ENCODE measurements at places on chromosomes 12 and 14.

- no peak for DNase-seq
These were observed 125.7 kb downstream of the SCARB1 start for GRCh38 chr12:124737772-124738635.

DNA sequence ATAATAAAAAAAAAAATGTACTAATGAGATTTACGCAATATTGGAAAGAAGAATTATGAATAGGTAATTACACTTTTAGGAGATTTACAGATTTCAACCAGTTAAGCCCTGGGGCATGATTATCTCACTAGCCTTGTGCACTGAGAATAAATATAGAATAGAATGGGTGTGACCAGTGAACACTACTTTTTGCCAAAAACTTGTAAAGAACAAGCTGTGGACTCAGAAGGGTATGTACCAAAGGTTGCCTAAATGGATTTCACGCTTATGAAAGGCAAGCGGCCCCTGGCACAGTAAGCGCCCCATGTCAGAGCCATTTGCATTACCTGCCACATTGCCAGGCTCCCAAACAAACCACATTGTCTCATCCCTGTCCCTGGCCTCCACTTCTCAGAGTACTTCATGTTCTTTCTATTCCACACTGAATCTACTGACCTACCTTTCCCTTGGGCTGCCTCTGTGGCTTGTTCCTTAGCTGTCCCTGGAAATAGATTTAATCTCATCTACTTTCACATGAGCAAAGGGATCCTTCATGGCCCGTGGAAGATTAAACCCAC is 170.6 kb upstream of the DIO2 start:
- no peak for DNase-seq

GRCh38 chr12:11730299-11731041 is 81.0 kb downstream of the ETV6 start:
- DNase-seq: peak; percentile 82

- DNase-seq: no peak
These were observed 26.1 kb downstream of the TPCN1 start for GRCh38 chr12:113247123-113248050.

- no peak for DNase-seq
These were observed 18.3 kb downstream of the ADGRD1 start for GRCh38 chr12:130971925-130972585.

- no peak for DNase-seq
These were observed 496.4 kb downstream of the PCNX1 start for GRCh38 chr14:71403656-71404055.

DNA sequence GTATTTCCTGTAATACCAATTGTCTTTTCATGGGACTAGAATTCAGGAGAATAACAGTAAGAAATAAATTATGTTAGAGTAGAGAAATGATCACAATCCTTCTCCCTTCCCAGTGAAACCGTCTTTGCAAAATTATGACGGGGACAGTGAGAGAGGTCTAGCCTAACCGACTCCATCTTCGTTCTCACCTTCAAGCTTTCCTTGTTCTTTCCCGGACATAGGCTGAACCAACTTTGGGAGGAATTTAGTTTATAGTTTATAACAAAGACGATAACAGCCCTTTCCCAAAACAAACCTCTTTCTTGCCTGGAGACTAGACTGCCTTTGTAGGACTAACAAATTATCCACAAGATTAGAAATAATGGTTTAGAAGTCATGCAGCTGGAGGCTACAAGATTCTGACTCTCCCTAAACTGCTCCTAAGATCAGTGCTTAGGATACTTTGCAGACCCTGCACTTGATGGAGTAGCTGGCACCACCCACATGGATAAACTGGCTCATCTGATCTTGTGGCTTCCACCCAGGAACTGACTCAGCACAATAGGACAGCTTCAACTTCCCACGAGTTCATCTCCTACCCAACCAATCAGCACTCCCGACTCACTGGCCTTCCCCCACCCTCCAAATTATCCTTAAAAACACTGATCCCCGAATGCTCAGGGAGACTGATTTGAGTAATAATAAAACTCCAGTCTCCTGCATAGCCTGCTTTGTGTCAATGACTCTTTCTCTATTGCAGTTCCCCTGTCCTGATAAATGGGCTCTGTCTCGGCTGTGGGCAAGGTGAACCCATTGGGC is 521.2 kb upstream of the TBX3 start:
- DNase-seq: no peak

DNA sequence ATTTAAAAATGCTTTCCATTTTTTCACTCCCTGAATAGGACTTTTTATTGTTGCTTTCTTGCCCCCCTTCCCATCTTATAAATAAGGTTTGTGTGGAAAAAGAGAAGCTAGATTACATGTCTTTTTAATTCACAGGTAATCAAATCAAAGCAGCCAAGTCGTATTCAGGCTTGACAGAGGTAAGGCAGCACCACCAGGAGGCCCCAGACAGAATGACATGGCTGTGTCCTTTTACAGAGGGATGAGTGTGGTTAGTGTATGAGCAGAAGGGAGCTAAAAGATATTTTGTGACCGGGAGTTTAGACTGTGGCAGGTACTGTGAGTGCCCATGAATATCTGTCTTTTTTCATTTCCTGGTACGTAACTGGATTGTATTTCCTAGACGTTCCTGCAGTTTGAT is 596.1 kb downstream of the ETNK1 start:
- DNase-seq: no peak

DNA sequence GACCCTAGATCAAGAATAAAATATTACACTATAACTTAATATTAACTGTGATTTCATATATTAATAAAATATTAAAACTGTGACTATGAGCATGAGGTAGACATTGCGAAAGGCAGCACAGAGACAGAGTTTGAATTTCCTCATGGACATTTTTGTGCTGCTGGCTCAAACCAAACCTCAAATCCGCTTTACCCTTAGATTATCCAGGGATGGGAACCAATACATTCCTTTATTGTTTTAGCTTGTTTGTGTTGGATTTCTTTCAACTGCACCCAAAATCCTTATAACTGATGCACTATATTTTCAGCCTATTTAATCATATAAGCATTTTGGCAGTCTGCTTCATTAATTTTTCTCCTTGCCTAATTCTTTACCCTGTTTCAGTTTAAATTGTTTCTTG is 436.7 kb downstream of the ATP23 start:
- DNase-seq: no peak

DNA sequence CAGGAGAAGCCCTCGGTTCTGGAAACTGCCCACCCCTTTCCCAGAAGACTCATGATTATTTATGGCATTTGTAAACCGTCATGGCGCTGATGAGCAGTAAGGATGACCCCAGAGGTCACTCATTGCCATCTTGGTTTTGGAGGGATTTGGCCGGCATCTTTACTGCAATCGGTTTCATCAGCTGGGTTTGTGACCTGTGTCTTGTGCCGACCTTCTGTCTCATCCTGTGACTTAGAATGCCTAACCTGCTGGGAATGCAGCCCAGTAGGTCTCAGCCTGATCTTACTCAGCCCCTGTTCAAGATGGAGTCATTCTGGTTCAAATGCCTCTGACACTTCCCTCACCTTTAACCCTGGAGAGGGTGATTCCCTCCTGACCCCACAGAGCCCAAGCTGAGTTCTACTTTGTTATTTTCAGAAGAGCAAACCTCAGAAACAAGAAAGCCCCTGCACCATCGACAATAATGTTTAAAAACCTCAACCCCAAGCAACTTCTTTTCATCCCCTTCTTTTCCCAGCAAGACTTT is 105.5 kb upstream of the SFSWAP start:
- DNase-seq: no peak

GRCh38 chr14:100295376-100296105 is 10.7 kb downstream of the SLC25A29 start:
- DNase-seq: no peak

DNA sequence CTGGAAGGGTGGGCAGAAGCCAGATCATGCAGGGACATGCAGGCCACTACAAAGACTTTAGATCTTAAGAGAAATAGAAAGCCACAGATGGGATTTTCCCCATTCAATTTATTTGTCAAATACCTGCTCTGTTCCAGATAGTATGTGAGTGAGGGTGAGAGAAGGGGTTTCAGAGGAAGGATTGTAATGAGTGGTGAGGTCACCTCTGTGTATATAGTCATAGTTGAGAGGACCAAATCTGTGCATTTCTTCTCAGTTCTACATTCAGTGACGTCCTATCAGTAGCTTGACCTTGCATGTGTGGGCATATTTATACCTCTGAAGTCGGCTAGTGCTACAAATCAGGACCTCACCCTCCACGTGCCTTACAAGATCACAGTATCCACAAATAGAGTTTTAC is 31.2 kb upstream of the RBM19 start:
- no peak for DNase-seq

- DNase-seq: no peak
These were observed 4.4 kb upstream of the ANAPC5 start for GRCh38 chr12:121356657-121357056.

DNA sequence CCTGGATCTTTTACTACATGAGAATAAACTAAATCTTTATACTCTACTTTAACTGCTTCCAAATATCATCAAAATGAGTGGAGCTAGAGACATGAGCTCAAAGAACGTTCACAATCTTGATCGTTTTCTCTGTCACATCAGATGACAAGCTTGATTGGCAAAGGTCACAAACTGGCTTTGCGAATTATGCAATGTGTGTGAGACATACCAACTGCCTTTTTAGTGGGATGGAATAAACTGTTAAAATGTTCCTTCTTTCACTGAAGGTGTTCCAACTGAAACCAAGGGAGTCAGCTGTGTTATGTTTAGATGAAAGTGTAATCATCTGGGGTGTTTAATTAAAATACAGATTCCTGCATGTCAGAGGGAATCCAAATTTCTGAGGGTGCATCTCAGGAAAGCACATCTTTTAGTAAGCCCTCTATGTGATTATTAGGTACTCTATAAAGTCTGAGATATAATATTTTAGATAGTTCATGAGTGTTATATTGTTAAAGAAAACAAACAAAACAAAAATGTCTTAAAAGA is 21.9 kb downstream of the KITLG start:
- no peak for DNase-seq

- no peak for DNase-seq
These were observed 358.4 kb upstream of the TBX3 start for GRCh38 chr12:115042341-115042740.

DNA sequence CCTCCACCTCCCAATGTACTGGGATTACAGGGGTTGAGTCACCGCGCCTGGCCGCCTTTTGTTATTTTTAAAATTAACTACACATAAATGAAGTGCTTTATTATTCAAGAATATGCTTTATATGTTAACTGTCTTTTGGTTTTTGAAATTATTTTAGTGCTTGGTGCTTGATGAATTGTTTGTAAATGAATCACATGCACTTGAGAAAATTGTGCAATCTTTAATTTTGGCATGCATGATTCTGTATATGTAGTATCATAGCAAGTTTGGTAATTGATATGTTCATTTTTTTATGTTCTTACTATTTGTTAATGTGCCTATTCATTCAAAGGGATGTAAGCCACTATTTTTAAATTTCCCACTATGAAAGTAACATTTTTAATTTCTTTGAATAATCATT is 440.9 kb downstream of the NAV3 start:
- no peak for DNase-seq

GRCh38 chr12:107584563-107584962 is 101.0 kb upstream of the PWP1 start:
- no peak for DNase-seq

DNA sequence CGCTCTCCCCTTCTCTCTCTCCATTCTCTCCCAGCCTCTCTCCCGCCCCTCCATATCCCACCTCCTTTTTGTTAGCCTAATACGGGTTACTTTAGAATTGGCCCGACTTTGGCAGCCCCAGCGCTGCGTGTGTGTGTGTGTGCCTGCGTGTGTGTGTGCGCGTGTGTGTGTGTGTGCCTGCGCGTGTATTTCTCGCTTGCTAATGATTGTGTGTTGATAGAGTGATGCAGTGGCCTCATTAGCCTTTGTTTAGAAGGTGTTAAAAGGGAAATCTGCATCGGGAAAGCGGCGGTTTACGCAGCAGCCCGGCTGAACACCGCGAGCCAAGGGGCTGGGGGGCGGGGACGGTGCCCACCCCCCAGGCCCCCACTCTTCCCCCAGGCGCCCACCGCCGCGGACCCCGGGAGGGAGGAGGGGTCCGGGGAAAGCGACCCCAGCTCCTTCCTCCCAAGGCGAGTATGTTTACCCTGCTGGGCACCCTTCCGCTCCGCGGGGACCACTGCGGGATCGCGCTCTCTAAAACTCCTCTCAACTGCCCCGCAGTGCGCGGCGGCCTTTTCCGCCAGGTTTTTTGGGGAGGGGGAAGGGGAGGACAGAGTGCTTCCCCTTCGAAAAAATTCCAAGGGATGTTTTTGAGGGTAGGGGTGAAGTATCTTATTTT is 6.8 kb upstream of the LHX5 start:
- no peak for DNase-seq

DNA sequence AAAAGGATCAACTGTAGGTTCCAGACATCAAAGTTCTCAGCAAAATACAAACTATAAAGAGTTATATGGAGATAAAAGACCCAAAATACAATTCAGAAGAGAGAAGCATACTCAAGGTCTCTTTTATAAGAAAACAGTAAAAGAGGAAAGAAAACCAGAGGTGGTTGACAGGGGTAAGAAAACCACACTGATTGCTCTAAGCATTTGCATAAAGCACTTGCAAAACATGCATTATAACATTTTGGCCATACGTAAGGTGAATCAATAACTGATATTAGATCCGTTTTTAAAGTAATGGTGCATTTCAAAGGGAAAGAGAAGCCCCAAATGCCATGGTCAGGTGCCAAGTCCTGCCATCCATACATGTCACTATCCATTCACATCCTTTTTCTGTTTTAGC is 5.9 kb downstream of the DDHD1 start:
- DNase-seq: no peak

DNA sequence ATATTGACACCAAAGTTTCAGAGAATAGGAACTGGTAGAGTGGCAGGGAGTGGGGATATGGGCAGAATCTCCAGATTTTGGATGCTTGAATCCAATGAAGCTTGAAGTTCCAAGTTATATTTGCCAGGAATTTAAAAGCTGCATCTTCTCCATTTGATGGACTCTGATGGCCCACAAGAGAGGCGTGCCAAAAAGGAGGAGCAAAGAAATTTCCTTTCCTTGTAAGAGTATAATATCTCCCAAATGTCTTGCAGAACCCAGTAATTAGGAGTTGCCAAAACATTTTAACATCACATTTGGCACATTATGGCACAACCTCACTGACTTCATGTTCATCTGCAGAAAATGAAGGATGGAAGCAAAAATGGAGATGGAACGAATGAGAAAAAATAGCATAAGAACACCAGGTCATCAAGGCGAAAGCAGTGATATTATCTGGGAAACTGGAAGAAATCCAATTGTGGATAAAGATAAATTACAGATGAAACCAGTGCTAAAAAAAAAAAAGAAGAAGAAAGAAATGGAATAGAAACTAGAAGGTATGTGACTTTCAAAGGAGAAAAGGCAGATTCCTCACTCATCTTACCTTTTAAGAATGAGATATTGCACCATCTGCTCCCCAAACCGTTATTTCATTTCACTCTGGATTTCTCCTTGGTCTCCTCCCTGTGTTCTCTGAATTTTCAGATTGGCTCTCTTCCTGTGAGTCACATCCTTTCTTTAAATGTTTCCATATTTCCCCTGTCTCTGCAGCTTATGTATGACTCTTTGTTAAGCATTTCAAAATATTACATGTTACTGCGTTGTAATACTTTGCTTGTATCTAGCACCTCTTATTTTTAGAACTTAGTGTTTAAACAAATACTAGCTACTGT is 13.5 kb upstream of the FLRT2 start:
- no peak for DNase-seq

Measured in NCI-H2029 treated with DMSO at 0.1 percent for 48 hours (cell line).